ENCODE measurements at places on chromosomes 3 and 15.

DNA sequence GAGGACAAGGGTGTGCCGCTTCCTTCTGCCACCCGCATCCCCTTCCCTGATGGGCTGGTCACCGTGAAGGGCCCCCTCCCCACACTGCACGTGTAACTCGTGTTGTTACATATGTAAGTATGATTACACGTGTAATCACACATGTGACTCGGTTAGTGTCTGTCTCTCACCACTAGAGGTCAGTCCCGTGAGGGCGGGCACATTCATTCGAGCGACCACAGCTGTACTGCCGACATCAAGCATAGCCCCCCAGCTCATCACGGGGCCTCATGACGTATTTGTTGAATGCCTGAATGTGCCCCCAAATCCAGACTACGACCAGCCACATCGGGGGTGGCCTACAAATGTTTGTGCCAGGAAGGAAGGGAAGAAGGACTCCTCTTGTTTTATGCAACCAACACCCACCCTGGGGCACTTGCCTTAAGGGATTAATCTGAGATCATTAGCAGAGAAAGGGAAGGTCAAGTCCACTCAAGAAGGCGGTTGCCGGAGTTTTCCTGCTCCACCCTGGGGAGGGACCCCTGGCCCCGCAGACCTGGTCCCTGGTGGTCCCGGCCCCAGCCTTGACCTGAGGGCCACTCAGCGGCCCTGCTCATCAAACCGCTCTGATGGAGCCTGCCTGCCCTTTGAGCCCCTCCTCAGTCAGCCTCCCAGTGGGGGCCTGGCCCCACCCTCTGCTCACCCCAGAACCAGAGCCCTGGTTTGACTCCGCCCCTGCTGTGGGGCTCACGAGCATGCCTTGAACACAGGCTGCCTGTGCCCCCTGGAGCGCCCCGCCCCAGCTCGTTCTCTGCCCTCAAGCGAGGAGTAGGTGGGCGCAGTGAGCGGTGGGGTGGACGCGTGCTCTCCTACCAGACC lies 52.8 kb downstream of the RGMA start:
- DNase-seq: peak; percentile 57

DNA sequence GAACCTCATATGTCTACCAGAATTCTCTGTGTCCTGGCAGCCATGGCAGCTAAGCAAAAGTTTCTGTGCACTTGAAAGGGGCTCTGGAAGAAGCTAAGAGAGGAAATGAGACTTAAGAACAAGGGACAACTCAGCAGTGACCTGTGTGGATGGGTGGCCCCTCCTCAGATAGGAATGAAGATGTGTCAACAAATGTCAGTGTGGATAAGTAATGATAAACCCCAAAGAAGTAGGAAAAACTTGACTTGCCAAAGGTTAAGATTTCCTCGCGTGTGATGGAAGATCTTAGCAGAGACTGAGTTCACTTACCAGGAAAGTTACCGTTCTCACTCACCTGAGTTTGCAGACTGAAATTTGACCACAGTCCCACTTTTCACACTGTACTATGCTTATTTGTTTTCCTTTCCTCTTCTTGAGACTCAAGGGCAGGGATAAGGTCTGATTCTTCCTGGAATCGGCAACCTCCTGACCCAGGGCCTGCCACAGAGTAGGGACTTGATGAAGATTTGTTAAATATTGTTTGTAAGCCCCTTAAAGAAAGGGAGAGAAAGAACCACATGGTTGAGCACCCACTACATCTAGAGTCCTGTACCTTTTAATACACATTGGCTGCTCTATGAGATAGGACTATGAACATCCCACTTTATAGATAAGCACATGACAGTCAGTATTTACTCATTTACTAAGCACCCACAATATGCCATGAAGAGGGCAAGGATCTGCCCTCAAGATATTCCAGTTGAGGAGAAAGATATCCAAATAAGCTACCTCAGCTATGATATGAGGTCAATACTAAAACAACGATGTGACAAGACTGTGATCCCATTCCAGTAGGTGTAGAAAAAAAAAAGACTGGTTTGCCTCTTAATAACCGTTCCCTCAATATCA lies 7.3 kb upstream of the HRH1 start:
- DNase-seq: no peak

DNA sequence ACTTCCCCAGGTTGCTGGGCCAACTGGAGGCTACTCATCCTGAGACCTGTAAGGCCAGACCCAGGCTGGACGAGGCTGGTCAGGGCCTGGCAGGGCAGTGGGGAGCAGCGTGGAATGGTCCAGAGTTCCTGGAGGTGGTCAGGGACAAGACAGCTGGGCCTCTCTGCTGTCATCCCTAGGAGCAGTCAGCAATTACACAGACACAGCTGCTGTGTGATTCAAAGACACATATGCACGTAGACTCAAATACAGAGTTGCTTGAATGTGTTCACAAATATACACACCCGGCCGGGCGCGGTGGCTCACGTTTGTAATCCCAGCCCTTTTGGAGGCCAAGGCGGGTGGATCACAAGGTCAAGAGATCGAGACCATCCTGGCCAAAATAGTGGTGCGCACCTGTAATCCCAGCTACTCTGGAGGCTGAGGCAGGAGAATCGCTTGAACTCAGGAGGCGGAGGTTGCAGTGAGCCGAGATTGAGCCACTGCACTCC lies 1.5 kb upstream of the CD276 start:
- no peak for DNase-seq

GRCh38 chr3:23550402-23550801 lies 255.4 kb upstream of the UBE2E1 start:
- DNase-seq: no peak

GRCh38 chr3:37640636-37641375 lies 220.9 kb upstream of the CTDSPL start:
- no peak for DNase-seq

DNA sequence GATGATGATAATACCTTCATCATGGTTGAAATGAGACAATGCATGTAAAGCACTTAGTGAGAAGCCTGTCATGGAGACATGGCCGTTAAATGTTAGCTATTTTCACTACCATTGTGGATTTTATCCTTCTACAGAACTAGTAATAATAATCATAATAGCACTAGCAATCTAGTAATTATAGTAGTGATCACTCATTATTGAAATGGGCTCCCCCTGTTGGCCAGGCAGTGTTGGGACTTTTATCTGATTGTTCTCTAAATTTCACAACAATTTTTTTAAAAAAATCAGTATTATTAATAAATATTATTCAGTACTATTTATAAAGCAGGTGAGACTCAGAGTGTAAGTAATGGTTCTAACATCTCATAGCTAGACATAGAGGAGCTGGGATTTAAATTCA lies 396.3 kb downstream of the IL5RA start:
- DNase-seq: peak; percentile 6

DNA sequence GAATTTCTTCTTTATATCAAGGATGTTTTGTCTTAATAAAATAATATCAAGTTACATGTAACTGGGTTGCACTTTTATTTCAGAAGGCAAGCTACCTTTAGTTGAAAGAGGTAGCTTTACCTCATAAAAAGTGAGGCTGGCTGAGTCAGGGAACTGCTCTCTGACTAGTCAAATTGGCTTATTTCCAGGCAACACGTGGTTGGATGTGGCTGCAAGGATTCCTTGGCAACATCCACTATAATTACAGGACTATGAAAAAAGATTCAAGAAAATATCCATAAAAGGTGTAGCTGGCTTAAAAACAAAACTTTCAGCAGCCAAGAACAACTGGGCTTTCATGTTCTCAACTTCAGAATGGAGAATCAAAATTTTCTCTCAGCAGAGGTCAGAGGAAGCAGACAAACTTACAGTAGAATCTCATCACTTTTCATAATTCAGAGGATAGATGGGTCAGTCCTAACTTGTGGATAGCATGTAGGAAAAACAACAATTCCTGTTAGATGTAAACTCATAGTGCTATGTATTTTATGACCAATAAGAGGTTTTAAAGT lies 779.1 kb downstream of the MECOM start:
- DNase-seq: peak; percentile 91

DNA sequence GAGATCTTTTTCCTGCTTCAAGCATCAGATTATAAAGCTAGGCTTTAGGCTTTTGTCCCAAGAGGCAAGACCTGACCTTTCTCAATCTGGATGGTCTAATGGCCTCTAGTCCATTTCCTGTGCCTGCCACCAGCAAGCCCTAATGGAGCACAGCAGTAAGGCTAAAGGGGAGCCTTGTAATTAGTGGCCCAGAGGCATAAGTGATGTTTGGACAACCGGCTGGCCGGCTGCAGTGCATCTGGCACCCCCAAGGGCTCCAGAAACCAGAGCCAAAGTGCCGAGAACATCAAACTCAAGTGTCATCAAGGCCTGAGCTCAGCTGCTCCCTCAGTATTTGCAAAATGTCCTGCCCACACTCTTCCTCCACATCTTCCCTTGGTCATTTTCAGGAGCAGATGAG lies 31.9 kb upstream of the RTP4 start:
- DNase-seq: peak; percentile 11

- peak; percentile 86 for DNase-seq
Observed at GRCh38 chr15:58748852-58749531, 515 bp downstream of the ADAM10 start.

- peak; percentile 89 for DNase-seq
Observed at GRCh38 chr15:39869254-39869653, 50.8 kb downstream of the GPR176 start.

- DNase-seq: peak; percentile 62
Observed at GRCh38 chr15:64813075-64813474, 12.4 kb downstream of the PIF1 start.

- DNase-seq: peak; percentile 47
Observed at GRCh38 chr15:61227269-61227949, 1.7 kb downstream of the RORA start.

GRCh38 chr3:119170821-119171220 lies 2.6 kb upstream of the UPK1B start:
- DNase-seq: no peak

Measured in NCI-H69 (cell line).